Stimulated activated CD4-positive, alpha-beta T cell treated with anti-CD3 and anti-CD28 coated beads, TNF-alpha, amount 100 ng/mL, for 1 hour (primary cell): ENCODE measurements at places on chromosomes 2 and 18.

- DNase-seq, result no peak
Measured at GRCh38 chr2:45212953-45213635, 203.8 kb upstream of the SIX2 start.

DNA sequence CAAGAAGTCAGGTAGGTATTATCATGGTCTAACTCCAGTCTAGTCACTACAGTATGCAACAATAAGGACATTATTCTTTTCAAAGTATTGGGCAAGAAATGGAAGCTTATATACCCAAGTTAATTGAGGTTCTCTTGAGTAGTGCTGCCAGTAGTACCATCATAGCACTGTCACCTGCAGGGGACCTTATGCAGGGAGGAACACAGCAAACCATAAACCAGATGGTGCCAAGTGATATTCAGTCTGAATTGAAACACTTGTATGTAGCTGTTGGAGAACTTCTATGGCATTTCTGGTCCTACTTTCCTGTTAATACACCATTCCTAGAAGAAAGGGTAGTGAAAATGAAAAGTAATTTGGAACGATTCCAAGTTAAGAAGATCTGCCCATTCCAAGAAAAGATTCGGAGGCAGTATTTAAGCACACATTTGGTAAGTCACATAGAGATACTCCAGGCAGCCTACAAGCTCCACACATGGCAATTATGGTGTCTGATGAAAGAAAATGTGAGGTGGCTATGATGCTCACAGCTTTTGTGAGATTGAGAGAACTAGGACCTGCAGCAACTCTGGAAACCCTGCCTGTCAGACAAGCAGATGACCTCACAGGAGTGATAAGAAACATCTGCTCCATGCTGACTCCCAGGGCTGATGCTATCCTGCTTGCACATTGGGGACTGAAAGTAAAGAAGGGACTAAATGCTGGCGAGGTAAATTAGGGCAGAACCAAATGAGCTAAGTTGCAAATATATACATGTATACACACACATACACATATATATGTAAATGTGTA, 174.7 kb downstream of the MC4R start:
- DNase-seq, result no peak

- DNase-seq, result no peak
Measured at GRCh38 chr2:59177748-59178147, 936.6 kb upstream of the FANCL start.

DNA sequence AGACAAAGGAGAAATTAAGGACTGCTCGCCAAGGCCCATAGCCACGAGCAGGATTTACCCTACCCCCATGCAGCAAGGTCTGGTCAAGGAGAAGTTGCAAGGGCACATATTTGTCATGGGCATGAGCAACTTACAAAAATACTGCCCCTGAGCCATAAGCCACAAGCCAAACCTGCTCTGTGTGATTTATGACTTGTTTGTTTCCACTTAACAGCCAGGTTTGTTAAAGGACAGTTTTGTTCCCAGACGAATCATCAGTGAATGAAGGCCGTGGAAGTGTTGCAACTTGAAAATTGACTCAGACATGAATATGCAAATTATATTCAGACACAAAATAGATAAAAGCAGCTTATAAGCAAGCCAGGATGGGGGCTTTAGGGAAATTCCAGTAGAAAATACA, 31.3 kb upstream of the EVA1A start:
- DNase-seq, result no peak

- DNase-seq, result no peak
Measured at GRCh38 chr2:170354388-170354787, 176.4 kb downstream of the MYO3B start.

DNA sequence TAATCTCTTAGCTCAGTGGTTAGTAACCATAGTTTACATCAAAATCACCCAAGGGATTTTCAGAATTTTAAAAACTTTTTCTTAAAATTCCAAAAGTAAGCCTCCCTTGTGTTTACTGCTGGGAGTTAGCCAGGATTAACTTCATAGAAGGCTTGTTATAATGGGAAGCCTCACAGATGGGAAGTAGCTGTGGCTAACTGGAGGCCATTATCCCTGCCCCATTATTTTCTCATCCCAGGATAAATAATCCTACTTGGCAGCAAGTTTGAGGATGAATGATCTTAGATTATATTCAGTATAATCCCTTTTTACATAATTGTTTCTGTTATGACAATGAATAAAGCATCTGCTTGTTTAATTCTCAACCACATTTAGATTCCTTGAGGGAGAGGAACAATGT, 25.5 kb downstream of the PLEK start:
- no peak for DNase-seq

DNA sequence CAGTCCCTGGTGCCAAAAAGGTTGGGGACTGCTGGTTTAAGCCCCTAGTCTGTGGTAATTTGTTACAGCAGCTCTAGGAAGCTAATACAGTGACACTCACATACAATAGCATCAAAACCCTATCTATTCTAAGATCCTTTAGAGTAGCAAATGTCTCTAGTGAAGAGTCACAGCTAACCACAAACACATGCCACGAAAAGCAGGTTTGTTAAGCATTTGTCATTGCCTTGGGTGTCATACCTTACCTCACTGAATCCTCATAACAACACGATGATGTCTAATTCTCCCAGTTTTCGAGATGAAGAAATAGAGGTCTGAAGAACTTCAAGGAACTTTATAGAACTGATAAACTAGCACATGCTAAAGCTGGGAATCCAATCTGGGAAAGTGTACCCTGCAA, 29.6 kb upstream of the RNF152 start:
- no peak for DNase-seq

DNA sequence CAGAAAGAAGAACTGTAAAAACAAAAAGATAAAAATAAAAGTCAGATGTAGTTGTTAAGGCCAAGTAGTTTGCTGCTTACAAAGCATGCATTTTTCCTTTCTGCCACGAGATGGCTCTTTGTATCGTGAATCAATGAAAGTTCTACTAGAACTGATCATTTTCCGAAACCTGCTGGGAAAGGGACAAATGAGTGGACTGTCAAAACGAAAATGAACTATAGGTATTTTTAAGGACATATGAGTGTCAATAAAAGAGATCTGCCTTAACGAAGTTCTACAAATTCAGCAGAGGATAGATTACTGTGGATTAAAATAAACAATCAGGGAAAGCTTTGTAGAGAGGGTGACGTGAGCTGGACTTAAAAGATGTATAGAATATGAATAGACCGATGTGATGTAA, 15.0 kb upstream of the ELOA2 start:
- DNase-seq, result no peak

- no peak for DNase-seq
Measured at GRCh38 chr18:8373486-8373885, 235.8 kb upstream of the RAB12 start.

DNA sequence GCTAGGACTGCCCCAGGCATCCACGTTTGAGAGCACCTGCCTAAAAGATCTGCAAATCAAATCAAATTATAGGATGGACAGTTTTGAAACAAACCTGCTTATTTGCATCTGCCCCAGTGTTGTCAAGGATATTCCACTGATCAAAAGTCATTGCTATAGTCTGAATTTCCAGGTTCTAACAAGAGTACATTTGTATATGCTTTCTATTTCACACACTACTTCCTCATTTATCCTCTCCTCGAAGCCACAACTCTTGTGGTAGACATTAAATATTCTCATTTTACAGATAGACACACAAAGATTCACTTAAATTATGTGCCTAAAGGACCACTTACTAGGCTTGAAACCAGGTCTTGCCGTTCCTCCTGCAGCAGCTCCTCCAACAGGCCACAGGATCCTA, 11.9 kb upstream of the TET3 start:
- DNase-seq, result no peak

DNA sequence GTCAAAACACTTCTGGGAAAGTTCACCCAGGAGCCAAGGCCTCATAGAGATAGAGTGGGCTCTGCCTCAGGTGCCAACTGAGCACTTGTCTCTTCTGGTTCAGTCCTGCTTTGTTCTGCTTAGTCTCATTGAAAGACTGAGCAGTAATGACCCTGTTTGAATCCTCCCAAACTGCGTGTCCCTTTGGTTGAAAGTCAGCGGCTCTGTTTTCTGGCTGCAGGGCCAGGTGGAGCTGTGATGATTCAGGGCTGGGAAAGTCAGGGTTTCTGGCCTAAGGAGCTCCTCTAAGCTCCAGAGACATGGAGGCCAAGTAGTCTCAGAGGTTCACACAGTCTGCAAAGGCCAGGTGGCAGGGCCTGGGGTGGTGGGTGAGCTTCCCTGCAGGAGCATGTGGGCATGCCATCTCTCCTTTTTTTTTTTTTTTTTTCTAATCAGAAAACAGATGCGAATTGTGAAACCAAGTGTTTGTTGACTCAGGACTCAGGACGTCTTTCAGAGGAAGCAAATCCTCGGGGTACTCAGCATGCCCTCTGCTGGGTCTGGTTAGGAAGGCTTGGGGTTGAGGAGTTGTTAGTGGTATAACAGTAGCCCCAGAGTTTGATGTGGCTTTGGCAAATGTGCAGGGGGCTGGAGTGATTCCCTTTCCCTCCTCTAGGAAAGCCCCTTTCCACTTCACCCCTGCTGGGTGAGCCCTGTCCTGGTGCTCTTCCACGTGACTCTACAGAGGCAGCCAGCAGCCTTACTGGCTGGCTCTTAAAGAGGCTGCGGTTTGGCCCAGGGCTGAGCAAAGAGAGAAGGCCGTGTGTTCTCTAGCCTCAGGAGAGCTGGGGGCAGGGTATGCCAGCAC, 38.3 kb downstream of the TMEM17 start:
- DNase-seq, result no peak
